ENCODE measurements at places on chromosomes 3 and 15.

GRCh38 chr15:40444736-40445135 is 4.0 kb downstream of the BAHD1 start:
- H3K27ac ChIP-seq: no peak overlapping the region
- peaks cover 3% of the 10 kb centered on the region for H3K27me3 ChIP-seq
- peaks cover 40% of the 10 kb centered on the region for H3K4me1 ChIP-seq
- H3K36me3 ChIP-seq: peaks cover 7% of the 10 kb centered on the region

GRCh38 chr3:154615471-154615870 is 185.5 kb upstream of the GPR149 start:
- no peaks in the 10 kb centered on the region for H3K36me3 ChIP-seq
- no peak overlapping the region for H3K4me3 ChIP-seq

DNA sequence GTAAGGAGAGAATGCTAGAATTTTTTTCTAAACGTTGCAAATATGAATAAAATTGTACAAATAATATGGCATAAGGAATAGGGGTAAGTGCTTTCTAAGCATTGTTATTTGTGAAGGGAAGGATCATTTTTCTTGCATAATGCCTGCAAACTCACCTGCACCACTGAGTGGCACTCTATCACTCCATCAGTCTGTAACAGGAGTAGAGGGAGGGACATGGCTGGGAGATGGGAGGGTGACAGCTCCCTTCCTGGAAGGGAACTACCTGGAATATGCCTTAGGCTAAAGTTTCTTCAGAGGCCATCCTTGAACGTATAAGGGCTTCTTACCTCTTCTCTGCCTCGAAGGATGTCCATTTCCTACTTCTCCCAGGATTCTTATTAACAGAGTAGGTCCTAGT is 3.0 kb downstream of the NAALADL2 start:
- no peaks in the 10 kb centered on the region for H3K27me3 ChIP-seq
- H3K27ac ChIP-seq: no peak overlapping the region
- H3K36me3 ChIP-seq: no peaks in the 10 kb centered on the region
- DNase-seq: no peak
- no peak overlapping the region for H3K4me3 ChIP-seq

DNA sequence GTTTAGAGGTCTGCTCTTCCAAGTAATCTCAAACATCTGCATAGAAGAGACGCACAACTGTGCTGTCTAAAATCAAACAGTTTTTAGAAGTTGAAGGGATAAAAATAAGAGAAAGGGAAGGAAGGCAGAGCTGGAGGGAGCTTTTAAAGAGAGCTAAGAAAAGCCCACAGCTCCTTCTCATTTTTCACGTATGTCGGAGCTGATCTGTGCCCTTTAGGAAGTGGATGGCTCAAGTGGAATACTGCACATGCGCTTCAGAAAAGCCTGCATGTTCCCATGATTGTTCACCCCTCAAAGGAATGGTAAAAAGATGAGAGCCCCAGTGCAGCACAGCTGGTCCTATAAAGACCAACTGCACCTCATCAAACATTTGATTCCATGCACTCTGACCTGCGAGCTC is 207.2 kb downstream of the ADAMTS17 start:
- H3K36me3 ChIP-seq: no peaks in the 10 kb centered on the region
- no peaks in the 10 kb centered on the region for H3K27me3 ChIP-seq
- H3K4me1 ChIP-seq: no peaks in the 10 kb centered on the region
- H3K4me3 ChIP-seq: no peak overlapping the region
- H3K27ac ChIP-seq: no peak overlapping the region
- DNase-seq: no peak

GRCh38 chr3:43144761-43145490 is 39.0 kb upstream of the POMGNT2 start:
- H3K27me3 ChIP-seq: no peaks in the 10 kb centered on the region
- no peak overlapping the region for H3K27ac ChIP-seq
- no peak overlapping the region for H3K4me3 ChIP-seq
- no peaks in the 10 kb centered on the region for H3K36me3 ChIP-seq

DNA sequence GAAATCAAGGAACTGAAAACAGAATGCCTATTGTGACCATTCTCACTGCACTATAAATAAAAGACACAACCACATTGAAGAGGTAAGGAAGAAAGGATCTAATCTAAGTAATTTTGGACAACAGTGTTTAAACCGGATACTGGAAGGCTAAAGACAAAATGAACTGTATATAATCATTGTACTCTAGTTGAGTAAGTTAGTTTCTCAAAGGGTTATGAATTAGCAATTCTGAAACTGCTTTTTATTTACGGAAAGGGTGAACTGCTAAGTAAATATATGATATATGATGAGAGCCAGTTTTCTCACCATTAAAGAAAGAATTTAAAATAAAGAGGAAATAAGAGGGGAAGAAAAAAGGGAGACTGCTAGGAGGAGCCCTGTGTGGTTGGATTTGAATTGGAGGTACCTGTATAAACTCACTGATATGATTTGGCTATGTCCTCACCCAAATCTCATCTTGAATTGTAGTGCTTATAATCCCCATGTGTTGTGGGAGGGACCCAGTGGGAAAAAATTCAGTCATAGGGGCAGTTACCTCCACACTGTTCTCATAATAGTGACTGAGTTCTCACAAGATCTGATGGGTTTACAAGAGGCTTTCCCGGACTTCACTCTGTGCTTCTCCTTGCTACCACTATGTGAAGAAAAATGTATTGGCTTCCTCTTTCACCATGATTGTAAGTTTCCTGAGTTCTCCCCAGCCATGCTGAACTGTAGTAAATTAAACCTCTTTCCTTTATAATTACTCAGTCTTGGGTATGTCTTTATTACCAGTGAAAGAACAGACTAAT is 607.7 kb downstream of the PYDC2 start:
- DNase-seq: no peak
- no peaks in the 10 kb centered on the region for H3K36me3 ChIP-seq
- H3K4me3 ChIP-seq: no peak overlapping the region
- H3K27me3 ChIP-seq: no peaks in the 10 kb centered on the region
- no peaks in the 10 kb centered on the region for H3K4me1 ChIP-seq

DNA sequence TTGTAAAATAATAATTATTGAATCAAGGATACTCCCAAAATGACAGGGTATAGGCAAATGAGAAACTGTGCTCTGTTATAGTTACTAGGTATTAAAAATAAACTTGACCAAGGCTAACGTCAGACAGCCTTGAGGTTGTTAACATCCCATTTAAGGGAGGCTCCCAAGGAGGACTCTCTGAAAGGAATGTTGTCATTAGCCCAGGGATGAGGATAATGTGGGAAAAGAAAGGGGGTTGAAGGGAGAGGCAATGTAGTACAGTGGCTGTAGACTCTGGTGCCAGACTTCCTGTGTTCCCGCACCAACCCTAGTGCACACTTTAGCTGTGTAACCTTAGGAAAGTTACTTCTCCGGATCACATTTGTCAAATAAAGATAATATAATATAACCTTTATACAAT is 47.0 kb upstream of the RARB start:
- H3K4me1 ChIP-seq: no peaks in the 10 kb centered on the region
- no peak overlapping the region for H3K27ac ChIP-seq
- no peaks in the 10 kb centered on the region for H3K36me3 ChIP-seq
- no peaks in the 10 kb centered on the region for H3K27me3 ChIP-seq

All from neuronal stem cell (in vitro differentiated cells).